CD4-positive, alpha-beta T cell treated with Interleukin-1 beta for 1 hour (primary cell): ENCODE measurements at places on chromosomes 4 and X.

DNA sequence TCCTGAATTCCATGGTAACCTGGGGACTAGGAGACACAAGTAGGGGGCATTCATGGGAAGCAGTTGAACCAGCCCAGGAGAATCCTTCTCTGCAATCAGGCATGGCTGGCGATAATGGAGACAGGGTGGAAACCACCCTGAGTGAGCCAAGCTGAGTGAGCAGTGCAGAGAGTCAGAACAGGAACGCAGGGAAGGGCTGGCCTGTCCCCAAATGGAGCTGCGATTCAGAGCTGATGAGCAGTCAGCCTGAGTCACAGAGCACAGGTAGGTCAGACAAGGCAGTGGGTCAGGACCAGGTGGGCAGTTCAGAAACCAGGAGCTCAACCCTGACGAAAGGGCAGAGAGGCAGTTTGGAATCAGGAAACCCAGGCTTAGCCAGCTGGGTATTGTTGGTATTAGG, 129.0 kb downstream of the BTC start:
- DNase-seq: no peak

GRCh38 chrX:2928583-2929434, at the start of gene ARSD:
ARSD (minus strand) TSS chrX:2929339; CDS start chrX:2929275, 64 bp downstream.
- peak; percentile 82 for DNase-seq

- DNase-seq: no peak
These were observed 293.2 kb upstream of the PRPS2 start for GRCh38 chrX:12497832-12498591.

DNA sequence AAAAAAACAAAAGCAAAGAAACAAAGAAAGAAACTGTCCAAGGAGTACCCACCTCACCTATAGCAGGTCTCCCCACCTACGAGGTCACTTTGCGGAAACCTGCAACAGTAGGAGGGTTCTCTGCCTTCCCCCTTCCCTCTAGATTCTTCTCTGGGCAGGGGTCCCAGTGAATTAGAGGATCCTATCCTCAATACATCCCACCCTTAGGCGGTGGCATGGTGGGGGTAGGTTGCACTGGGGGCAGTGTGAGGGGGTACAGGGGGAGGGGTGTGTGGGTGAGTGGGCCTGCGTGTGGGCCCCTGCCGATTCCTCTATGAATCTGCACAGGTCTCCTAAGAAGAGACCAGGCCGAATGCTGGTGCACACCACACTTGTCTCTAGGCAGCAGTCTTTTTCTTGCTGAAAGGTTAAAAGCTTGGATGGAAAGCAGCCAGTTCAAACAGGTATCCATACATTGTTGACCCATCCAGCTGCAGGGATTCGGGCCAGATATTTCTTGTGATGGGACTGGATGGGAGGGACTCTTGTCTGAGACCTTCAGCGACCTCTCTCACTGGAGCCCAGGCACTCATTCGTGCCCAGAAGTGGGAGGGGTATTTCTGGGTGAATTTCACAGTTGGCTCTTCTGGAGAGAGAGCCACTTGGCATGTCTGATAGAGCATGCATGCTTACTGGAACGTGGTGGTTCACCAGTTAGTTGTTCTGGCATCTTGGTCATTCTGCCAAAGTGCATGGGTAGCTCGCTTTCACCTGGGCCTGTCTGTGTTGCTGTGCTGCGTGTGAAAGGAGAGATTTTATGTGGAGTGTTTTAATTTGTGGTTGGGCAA, 65.6 kb downstream of the NBDY start:
- DNase-seq: no peak

DNA sequence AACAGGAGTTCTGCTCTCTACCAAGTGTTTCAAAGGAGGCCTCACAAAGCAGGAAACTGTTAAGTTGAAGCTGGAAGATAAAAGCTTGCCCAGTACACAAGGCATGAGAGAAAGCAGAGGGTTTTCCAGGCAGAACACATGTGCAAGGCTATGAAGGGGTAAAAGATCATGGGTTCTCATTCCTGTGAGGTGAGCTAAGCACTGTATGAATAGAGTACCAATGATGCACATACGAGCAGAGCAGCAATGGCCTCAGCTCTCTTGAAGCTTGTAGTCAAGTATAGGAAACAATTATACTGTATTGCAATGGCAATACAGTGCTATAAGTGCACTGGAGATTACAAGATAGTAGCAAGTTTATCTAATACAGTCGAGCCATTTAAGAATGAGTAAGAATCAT, 18.0 kb downstream of the TTC29 start:
- no peak for DNase-seq

DNA sequence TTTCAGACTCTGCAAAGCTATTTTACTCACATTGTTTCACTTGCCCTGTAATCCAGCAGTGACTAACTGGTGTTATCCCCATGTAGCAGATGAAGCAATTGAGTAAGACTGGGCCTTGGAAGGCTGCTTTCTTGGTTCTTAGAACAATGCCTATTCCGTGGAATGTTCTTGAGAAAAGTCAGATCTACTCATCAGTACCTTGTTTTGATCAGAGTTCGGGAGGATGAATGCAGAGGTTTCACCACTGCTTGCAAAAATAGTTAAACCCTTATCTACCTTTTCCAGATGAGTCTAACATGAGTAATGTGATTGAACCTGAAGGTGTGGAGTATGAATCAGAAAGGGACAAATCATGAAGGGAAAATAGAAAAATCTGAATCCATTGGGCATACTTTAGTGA, 1.8 kb downstream of the MAOB start:
- DNase-seq: no peak

DNA sequence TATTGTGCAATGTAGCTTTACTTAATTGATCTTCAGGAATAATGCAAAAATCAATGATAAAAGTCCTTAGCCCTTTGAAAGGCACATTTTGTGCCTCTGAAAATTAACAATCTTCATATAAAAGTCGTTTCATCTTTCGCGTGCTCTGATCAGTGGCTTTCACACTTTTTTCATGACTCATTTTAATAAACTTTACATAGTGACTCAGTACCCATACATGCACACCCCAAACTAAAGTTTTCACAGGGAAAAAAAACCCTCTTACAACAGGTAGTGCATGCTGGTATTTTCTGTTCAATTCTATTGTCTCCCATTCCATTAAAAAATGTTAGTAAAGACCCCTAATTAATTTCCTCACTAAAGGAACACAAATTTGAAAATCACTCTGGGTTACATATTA, 21.5 kb downstream of the RWDD4 start:
- no peak for DNase-seq

- no peak for DNase-seq
These were observed 29.5 kb upstream of the FGFR3 start for GRCh38 chr4:1763550-1764080.

GRCh38 chr4:152677117-152677516, 2.7 kb downstream of the TMEM154 start:
- no peak for DNase-seq

- no peak for DNase-seq
These were observed 562.8 kb upstream of the POU3F4 start for GRCh38 chrX:82945332-82945731.

GRCh38 chrX:69231903-69232302, 66.7 kb upstream of the PJA1 start:
- no peak for DNase-seq
